ENCODE measurements at places on chromosomes 16 and 17.

DNA sequence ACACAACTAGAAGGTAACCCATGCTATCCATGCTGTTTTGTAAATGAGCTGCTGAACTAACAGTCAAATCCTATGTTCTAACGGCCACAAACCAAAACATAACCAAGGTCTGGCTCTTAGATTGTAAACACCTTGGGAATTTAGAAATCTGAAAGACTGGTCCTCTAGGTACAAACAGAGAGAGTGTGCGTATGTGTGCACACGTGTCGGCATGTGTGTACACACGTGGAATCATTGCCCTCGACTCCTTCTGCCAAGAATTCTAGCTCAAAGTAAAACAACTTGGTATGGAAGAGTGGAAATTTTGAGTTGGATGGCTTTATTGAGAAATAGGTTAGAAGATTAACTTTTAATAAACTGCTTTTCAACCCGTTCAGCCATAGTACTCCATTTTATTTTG is 18.1 kb upstream of the GHDC start:
- no peak for DNase-seq

DNA sequence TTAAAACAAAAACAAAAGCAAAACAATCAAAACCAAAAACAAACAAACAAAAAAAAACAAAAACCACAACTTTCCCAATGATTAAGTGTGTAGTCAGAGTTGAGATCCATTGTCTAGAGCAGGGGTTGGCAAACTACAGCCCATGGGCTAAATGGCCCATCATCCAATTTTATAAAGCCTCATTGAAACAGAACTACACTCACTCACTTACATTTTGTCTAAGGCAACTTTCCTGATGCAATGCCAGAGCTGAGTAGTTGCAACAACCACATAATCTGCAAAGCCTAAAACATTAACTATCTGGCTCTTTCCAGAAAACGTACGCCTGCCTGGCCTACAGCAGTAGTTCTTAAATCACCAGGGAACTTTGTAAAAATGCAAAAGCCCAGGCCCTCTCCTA is 124.1 kb downstream of the SOX9 start:
- no peak for DNase-seq

DNA sequence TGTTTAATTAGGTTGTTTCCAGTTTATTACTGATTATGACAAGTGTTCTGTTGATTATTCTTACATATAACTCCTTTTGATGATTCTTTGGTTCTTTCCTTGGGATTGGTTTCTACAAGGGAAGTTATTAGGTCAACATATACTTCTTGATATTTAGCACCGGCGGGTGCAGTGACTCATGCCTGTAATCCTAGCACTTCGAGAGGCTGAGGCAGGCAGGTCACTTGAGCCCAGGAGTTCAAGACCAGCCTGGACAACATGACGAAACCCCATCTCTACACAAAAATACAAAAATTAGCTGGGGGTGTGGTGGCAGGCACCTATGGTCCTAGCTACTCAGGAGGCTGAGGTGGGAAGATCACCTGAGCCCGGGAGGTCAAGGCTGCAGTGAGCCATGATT is 120.2 kb upstream of the HAS3 start:
- no peak for DNase-seq

GRCh38 chr17:40886090-40886489 is 1.0 kb upstream of the KRT20 start:
- DNase-seq, result no peak

DNA sequence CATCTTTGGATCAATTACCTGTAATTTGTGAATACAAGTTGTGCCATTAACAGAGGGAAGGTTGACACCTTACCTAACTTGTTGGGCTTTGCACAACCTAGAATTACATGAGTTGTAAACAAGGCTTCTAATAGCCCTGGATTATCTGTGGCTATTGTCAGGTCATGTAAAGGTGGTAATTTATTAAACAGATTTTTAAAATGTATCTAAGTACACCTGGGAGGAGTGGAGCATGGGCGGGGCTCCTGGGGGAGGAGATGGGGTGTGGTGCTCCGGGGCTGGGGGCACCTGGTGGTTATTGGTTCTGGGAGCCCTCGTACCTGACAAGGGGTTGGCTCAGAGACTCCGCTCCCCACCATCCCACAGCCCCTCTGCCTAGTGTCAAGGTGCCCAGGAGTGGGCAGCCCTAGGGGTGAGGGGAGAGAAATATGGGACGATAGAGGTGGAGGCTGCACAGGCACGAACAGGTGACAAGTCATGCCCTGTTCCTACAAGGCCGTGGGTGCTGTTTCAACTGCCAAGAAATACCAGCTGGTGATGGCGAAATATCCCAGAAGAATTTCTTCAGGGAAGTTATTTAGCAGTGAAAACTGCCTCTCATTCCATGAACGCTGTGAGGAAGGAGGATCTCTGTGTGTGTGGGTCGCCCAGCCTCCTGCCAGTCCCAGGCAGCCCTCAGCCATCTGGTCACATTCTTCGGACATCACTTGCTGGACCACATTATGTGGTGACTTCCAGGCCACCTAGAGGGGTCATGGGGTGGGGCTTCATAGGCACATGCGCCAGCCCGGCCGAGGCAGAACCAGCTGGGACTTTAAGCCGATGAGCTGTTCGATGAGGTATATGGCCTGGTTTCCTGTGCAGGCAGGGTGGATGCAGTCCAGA is 55.5 kb upstream of the IRX3 start:
- DNase-seq, result no peak

DNA sequence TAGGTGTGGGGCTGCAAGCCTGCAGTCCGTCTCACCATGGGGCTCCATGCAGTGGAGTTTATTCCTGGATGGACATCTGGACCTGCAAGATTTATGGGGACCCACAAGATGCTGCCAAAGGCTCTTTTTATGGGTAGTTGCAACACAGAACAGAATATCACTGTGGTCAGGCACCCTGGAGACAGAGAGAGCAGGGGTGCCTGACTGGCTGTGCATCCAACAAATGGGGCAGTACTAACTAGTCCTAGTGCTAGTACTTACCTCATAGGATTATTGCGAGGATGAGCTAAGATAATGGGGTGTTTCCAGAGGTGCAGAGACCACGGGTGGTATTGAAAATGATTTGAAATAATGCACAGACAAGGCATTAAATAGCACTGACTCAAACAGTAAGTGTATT is 42.4 kb upstream of the MMP2 start:
- no peak for DNase-seq

DNA sequence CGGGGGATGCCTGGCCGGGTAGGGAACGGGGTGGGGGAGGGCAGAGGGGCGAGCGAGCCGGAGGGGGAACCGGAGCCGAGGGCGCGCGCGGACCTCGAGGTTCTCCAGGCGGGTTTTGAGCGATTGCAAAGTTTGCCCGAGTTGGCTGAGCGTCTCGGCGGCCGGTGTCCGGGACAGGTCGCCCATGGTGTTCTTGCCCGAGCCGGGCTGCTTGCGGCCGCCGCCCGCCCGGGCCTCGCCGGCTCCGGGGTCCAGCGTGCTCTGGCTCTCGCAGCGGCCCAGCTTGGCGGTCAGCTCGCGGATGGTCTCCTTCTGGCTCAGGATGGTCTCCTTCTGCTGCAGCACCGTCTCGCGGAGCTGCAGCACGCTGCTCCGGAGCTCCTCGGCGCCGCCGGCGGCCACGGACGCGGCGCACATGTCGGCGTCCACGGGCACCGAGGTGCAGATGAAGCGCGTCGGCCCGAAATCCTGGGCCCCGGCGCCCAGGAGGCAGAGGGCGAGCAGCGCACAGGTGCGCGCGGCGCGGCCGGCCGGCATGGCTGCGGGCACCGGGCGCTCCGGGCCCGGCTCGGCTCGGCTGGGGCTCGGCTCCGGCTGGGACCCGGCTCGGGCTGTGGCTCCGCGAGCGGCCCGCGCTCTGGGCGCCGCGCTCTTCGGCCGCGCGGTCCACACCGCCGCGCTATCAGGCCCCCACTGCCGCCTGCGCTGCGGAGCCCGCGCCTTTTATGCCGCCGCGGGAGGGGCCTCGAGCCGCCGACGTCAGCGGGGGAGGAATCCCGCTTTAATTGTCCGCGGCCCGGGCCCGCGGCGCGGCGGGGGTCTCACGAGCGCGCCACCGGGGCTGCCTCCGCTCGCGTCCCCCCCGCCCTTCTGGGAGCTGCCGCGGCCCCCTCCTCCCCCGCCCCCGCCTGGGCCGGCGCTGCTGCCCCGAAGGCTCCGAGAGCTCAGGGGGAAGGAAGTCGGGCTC is at the start of gene NPTX1:
TSS of gene NPTX1 (minus strand) at position 698 of the 967 bp plus-strand sequence. CDS start at position 537, 161 bp downstream.
- no peak for DNase-seq

DNA sequence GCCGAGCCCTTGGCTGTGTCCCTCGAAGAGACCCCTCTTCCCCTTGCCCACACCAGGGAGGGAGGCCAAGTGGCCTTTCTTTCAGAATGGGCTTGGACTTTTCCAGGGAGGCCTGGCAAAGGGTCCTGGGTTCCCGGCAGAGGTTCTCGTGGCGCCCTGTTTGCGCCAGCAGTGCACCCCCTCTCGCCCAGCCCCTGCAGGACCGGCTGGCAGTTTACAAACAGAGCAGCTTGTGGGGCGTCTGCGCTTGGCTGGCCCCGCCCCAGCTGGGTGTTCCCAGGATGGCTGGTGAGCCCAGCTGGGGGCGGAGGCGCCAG is 137.8 kb upstream of the CIBAR2 start:
- no peak for DNase-seq

DNA sequence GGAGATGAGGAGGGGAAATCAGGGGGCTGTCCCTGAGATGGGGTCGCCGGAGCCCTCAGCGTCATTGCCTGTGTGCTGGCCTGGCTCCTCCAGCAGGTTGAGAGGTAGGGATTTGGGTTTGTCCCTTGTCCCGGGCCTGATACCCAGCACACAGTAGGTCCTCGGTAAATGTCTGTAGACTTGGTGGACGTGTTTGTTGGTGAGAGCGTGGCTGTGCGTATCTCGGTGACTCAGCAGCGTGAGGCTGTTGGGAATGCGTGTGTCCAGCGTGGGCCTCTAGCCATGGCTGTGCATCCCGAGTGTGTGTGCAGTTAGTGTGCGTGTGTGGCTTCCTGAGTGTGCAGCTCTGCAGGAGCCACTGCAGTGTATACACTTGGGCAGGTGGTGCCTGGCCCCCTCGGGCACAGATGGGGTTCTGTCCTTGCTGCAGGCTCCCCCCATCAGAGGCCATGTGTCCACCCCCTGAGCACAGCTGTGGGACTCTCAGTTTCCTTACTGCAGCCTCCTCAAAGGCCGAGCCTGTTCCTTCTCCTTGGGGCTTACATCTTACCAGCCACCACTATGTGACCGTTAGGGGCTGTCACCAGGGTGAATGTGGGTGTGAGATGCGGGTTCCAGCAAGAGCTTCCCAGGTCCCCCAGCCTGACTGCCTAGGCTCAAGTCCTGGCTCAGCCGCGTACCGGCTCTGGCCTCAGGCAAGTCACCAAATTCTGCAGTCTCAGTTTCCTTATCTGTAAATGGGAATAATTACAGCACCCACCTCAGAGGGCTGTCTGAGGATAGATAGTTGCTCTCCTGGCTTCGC is 5.7 kb downstream of the NECAB2 start:
- no peak for DNase-seq

GRCh38 chr16:57987441-57988177 is 12.9 kb downstream of the ZNF319 start:
- no peak for DNase-seq

DNA sequence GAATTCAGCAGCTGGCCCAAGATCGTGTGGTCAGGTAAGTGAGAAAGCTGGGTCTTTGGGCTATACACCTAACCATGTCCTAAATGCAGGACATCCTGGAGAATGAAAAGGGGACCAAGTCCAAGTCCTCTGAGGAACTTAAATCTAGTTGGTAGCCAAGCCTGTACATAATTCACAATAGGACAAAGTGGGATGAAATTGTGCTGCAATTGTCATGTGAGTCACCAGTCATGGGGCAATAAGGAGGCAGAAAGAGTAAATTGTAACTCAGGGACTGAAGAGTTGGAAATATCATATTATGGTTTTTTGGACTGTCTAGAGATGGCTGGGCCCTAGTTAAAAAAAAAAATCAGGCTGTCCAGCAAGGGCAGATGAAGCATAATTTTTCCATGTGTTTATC is 202.6 kb downstream of the CYLD start:
- DNase-seq, result no peak

- no peak for DNase-seq
Observed at GRCh38 chr16:9870962-9871361, 311.3 kb downstream of the GRIN2A start.

DNA sequence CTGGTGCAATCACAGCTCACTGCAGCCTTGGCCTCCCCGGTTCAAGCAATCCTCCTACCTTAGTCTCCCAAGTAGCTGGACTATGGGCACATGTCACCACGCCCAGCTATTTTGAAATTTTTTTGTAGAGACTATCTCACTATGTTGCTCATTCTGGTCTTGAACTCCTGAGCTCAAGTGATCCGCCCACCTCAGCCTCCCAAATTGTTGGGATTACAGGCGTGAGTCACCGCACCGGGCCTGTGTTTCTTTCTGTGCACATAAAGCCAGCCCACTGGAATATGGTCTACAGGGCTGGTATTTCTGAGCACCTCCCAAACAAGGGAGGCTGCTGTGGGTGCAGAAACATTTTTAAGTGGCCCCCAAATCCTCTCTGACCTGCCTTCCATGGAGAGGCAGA is 8.4 kb downstream of the TMEM95 start:
- no peak for DNase-seq

DNA sequence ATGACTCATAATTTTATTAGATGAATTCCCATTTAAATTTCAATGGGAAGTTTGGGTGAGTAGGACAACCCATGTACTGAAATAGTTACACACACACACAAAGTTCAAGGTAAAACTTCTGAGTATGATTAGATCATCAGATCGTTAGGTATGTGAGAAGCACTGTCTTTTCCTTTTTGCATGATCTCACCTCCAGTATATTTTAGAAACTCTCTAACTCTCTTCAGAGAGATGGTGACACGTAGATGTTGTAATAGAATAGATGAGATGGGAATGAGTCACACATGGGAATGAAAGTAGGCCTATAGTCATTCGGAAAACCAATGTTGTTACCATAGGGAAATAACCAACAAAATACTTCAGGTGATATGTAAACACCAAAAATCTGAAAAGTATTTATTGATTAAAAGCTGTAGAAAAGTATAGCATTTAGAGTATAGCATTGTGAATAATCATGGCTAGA is 22.2 kb downstream of the KRT23 start:
- no peak for DNase-seq

DNA sequence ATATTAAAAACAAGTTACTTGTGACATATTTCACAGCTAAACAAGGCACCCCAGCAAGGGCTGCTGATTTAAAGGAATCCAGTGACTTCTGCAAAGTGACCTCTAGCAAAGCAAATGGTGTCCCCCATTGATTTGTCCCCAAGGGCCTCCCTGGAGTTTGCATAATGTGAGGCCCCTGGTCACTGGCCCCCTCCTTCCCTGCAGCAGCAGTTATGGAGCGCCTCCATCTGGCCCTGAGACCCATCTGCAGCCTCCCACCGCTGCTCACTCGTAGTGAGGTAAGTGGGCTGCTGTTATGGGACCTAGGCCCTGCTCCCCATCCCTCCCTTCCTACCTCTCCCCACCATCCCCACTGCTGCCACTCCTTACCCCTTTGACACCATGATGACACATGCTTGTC is 19.6 kb upstream of the EEF2K start:
- DNase-seq, result no peak

- DNase-seq, result no peak
Observed at GRCh38 chr16:5328546-5328945, 231.0 kb upstream of the EEF2KMT start.

- DNase-seq, result no peak
Observed at GRCh38 chr16:83578171-83578570, 229.6 kb upstream of the HSBP1 start.
